WERI-Rb-1 (cell line): ENCODE measurements at places on chromosomes 3 and 15.

DNA sequence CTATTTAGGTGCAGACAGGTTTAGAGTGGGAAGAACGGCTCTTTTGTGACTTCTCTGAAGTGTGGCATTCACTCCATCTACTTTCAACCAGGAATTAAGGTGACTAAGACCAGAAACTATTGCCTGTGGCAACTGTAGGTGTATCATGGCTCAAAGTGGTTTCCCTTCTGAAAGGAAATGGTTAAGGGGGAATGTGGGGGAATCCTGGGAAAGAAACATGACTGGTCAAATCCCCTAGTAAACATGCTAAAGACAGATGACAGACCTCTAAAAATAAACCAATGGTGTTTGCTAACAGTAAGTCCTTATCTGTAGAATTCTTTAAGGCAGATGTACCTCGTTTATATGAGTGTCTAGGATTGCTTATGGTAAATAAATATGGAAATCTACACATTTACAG lies 56.9 kb downstream of the MEGF11 start:
- DNase-seq = no peak

- no peak for DNase-seq
Observed at GRCh38 chr3:151425627-151426340, 35.1 kb downstream of the IGSF10 start.

DNA sequence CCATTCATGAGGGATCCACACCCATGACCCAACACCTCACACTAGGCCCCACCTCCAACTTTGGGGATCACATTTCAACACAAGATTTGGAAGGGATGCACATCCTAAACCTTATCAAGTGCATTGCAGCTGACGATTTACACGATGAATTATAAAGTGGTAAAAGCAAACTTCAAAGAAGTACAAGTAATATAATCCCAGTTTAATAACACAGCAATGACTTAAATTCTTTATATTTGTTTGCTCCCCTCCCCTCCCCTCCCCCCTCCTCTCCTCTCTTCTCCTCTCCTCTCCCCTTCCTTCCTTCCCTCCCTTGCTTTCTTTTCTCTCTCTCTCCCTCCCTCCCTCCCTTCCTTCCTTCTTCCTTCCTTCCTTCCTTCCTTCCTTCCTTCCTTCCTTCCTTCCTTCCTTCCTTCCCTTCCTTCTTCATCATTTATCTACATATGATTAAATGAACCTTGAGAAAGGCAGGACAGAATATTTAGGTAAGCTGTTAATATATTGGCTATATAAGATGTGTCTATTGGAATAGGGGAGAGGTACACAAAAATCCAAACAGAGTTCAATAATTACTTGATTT lies 46.3 kb upstream of the CLSTN2 start:
- DNase-seq = no peak

DNA sequence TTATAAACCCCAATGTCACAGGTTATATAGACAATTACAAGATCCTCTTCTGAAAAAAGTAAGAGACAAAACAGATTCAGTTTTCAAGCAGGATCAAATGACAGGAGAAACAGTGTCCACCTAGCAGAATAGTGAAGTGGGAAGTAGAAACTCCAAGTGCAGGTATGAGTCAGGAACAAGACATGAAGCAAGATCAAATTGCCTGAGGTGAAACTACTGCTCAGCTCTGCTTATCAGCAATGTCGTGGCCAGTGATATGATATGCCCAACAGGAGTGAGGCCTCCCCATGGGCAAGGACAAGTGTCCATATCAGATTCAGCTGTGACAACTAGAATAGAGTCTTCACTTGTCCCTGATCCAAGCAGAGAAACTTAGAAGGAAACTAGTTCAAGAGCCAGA lies 100.0 kb downstream of the ZMAT3 start:
- DNase-seq = no peak

GRCh38 chr15:82922737-82923136 lies 29.8 kb downstream of the HOMER2 start:
- no peak for DNase-seq

DNA sequence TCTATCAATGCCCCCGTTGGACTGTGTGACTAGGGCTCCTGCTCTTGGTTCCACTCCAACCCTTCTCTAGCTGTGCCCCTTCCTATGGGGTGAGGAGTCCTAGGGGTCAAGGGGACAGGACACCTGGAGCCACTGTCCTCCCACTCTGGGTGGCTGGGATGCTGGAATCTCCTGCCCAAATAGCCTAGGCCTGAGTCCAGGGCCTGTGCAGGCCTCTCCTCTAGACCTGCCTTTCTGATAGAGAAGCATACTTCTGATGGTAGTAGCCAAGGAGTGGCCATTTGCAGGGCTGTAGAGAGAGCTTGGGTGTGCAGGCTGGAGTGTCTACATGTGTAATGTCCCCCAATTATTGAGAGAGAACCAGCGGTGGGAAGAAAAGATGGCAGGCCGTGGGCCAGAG lies 54.2 kb downstream of the ITGA11 start:
- no peak for DNase-seq

GRCh38 chr3:107825556-107825955 lies 265.3 kb downstream of the CD47 start:
- DNase-seq = no peak

- DNase-seq = no peak
Observed at GRCh38 chr15:64478863-64479262, 18.5 kb downstream of the ZNF609 start.

DNA sequence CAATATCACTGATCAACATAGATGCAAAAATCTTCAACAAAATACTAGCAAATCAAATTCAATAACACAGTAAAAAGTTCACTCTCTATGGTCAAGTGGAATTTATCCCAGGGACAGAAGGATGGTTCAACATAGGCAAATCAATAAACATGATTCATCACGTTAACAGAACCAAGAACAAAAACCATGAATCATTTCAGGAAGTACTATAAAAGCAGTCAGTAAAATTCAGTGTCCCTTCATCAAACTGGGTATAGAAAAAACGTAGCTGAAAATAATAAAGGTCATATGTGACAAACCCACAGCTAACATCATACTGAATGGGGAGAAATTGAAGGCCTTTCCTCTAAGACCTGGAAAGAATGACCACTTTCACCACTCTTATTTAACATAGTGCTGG lies 172.1 kb downstream of the POLR2M start:
- no peak for DNase-seq

DNA sequence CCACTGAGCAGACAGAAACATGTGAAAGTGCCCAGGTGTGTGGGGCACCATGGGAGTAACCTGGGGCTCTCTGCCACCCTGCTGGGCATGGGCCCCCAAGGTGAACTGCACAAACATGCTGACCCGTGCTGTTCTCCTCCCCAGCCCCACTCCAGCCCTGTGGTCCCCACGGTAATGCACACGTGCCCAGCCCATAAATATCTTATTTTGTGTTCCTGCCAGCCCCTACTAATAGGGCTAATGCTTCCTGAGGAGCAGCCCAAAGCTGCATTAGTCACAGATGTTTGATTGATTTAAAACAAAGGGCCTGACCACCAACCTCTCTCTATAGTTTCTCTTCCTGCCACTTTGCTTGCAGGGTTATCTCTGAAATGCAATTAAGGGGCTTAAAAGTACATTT lies 95.4 kb downstream of the ABHD5 start:
- DNase-seq = no peak

DNA sequence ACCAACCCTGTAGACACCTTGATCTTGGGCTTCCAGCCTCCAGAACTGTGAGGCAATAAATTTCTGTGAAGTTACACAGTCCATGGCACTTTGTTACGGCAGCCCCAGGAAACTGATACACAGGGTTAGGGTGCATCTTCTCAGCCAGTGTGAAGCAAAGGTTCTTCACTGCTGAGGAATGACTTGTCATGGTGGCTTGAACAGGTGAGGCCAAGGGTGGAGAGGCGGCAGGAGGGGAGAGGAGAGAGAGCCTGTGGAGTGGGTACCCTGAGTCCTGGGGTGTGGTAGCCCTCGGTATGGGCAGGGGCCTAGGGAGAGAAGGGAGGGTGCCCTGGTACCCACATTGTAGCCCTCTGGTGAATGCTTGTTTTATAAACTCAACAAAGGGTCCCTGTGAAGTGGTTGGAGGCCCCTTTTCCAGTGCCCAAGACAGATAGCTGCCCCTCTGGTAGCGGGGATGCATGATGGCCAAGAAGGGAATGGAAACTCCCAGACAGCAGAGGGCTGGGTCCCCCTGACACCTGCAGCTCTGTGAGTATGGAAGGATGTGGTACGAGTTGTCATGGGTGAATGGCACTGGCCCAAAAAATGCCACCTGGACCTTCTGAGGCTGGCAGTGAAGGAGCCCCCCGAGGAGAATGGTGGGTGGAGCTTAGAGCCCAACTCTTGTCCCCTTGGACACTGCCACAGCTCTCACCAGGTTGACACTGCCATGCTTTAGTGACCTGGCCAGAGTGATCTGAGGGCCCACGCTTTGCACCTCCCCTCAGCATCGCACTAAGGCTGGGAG lies 49.6 kb downstream of the SPSB4 start:
- no peak for DNase-seq

DNA sequence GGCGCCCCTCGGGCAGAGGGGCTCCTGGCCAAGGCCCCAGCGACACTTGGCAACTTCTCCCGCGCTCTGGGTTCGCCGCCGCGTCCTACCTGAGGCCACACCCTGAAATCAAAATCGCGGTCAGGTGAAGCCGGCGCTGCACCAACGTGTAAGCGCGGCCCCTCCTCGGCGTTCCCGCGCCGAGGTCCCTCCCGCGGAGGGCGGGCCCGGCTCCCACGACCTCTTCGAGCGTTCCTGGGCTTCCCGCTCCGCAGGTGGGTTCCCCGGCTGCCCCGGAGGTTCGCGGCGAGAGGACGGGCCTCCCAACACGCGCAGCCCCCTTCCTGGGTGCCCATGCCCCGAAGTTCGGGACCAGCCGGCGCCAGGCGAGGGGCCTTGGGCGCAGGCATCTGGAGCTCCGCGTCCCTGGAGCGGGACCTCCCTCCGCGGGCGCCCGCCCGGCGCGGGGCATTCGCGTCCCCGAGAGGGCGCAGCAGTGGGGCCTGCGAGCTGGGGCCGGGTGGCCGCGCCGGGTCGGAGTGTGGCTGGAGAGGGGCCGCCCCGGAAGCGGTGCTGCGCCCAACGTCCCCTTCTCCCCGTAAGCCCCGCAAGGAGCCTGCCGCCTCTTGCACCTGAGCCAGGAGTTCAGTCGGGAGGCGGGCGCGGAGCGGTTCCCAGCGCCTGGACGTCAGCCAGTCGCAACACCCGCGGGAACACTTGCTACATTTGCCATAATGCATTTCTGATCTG lies 13.7 kb downstream of the PAK6 start:
- DNase-seq = no peak

DNA sequence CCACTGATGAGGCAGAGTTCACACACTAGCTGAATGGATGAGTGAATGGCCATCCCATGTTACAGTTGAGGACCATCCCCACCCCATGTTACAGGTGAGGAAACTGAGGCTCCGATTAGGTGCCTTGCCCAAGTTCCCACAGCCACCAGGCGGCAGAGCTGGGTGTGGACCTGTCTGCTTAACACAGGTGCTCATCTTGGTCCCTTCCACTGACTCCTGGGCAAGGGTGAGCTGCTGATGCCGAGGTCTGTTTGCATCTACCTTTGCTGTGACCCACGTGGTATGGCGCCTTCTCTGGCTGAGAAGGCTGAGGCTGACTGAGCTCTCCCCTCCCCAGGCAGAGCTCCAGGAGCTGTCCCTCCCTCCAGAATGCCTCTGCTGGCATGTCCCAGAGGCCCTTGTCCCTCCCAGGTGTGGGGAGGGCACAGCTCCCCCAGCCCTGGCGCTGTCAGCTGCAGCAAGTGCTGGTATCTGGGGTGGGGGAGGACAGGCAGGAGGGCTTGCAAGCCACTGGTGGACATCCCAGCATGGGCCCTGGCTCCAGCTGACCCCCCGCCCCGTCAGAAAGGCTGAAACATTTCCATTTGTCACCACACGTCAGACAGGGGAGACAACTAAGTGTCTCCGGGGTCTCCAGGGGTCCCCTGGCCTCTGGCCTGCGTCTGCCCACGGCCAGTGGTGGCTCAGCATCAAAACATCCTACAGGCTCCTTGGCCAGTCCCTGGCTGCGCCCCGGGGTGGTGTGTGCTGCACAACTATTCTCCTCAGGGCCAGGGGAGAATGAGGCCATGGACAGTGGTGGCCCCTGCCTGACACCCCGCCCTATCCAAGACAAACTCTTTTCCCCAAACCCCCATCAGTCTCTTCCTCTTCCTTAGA lies 105.4 kb downstream of the ADCY5 start:
- no peak for DNase-seq

DNA sequence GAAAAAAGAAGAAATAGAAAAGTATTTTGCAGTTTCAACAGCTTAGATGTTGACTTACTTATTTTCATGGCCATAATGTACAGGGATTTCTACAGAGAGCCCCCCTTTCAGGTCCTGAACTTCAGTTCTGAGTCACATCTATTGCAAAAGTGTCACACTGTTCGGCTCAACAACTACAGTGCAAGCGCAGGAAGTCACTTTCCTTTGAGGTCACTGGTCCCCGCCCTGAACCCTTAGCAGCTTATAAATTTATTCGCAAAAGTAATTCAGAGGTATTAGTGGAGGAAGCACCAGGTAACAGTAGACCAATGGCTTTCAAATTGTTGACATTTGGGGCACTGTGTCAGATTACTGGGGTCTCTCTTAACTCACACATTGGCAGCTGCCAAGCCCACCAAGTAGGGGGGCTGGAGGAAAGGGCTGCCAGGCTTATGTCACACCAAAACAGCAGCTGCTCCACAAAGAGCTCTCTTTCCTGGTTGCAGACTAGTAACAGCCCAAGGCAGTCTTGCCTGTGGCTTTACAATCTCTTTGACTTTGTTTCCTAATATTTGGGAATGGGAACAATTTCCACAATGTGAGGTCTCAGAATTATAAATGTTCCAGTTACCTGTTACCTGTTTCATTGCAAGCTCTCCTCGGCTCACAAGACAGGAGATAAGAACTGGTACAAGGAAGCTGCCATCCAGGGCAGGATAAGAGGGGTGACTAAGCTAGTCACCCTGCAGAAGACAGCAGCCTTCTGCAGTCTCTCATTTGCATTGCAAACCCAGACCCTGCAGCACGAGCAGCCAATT lies 130.2 kb upstream of the STRIT1 start:
- DNase-seq = no peak

DNA sequence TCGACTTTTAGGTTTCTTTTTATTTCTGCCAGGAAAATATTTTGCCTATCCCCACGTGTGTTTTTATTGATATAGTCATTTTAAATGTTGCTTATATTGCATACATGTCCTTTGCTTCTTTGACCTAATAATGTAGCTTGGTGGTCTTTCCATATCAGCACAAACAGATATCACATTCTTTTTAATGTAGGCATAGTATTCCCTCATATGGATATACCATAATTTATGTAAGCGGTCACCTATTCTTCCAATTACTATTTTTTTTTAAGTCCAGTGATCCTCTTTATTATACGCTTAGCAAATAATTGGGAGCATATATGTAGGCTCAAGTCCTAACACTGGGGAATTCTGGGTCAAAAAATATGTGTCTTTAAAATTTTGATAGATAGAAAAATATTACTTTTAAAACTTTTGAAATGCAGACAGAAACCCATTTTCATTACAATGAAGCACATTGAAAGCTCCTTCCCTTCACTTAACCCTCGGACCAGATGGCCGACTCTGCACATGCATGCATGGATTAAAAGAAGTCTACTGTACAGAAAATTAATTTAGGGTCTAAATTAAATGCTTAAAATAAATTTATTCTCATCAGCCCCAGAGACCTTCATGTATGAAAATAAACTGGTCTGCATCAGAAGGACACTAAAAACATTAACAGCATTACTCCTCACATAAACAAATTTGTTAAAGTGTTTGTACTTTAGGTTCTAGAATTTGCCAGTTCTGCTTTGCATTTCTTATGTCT lies 90.5 kb upstream of the LIMD1 start:
- DNase-seq = peak; percentile 14

GRCh38 chr3:43959498-43960447 lies 269.0 kb downstream of the ABHD5 start:
- DNase-seq = peak; percentile 32
